ENCODE measurements at places on chromosomes 4 and X. TPM values are rescaled to one million over a fixed set of nuclear protein-coding genes. Genes with fewer than 3 reads are reported as not detected.
A peak's percentile ranks its signal among the peaks of the same experiment; 100 is the strongest.

Gene SPATA18
- 24.7 TPM for total RNA-seq

- no peaks in the 10 kb centered on the region for H3K27me3 ChIP-seq
- no peak overlapping the region for H3K27ac ChIP-seq
- H3K4me3 ChIP-seq = no peak overlapping the region
- H3K4me1 ChIP-seq = peaks cover 4% of the 10 kb centered on the region
- DNase-seq = peak; percentile 61
Measured at GRCh38 chrX:72094894-72095293, 36.8 kb downstream of the RTL5 start.

Gene CDK16
- total RNA-seq = 59.2 TPM

DNA sequence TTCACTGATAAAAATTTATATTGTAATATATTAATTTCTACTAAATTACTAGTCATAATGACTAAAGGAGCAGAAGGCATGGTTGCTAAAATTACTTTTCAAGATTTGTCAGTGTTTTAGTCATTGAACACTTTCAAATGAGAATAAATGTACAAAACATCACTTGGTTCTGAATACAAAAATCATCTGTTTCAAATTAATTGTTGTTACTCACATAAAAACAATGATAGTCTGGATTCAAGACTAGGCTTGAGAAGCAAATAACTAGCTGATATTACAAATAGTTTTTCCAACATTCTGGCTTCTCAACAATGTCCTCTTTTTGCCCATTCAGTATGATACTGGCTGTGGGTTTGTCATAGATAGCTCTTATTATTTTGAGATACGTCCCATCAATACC, 112.5 kb downstream of the ANAPC10 start:
- H3K4me1 ChIP-seq = no peaks in the 10 kb centered on the region
- H3K4me3 ChIP-seq = no peak overlapping the region
- no peaks in the 10 kb centered on the region for H3K36me3 ChIP-seq
- no peak overlapping the region for H3K27ac ChIP-seq
- no peaks in the 10 kb centered on the region for H3K27me3 ChIP-seq
- DNase-seq = no peak

- no peak overlapping the region for H3K27ac ChIP-seq
- no peak overlapping the region for H3K4me3 ChIP-seq
- no peaks in the 10 kb centered on the region for H3K27me3 ChIP-seq
- H3K36me3 ChIP-seq = no peaks in the 10 kb centered on the region
- no peak for DNase-seq
Measured at GRCh38 chr4:78517050-78517652, 34.4 kb upstream of the ANXA3 start.

- H3K36me3 ChIP-seq = no peaks in the 10 kb centered on the region
- H3K27me3 ChIP-seq = no peaks in the 10 kb centered on the region
- DNase-seq = no peak
Measured at GRCh38 chrX:122272011-122272410, 912.1 kb upstream of the GRIA3 start.

Gene GAGE12J
- total RNA-seq = not detected

- peak within 1 kb of the TSS; percentile 77 for H3K27ac ChIP-seq
- H3K27me3 ChIP-seq = no peaks in the 10 kb centered on the region
Measured at GRCh38 chr4:138242076-138242833, at the start of gene SLC7A11. Gene SLC7A11, minus strand, starts transcription at chr4:138242349. Its CDS starts 280 bp downstream, at chr4:138242069.

DNA sequence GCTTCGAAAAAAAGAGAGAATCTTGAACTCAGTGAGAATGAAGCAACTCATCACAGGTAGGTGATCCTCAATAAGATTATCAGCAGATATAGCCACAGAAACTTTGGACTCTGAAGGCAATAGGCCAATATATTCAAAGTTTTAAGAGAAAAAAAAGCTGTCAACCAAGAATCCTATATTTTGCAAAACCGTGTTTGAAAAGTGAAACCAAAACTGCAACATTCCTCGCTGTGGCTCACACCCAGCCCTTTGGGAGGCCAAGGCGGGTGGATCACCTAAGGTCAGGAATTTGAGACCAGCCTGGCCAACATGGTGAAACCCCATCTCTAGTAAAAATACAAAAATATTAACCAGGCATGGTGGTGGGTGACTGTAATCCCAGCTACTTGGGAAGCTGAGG, 22.8 kb downstream of the MAD2L1 start:
- no peak overlapping the region for H3K4me3 ChIP-seq
- no peaks in the 10 kb centered on the region for H3K27me3 ChIP-seq
- no peaks in the 10 kb centered on the region for H3K36me3 ChIP-seq

Gene ART3
- total RNA-seq = not detected

Gene CXCL8
- 6.2 TPM for total RNA-seq

DNA sequence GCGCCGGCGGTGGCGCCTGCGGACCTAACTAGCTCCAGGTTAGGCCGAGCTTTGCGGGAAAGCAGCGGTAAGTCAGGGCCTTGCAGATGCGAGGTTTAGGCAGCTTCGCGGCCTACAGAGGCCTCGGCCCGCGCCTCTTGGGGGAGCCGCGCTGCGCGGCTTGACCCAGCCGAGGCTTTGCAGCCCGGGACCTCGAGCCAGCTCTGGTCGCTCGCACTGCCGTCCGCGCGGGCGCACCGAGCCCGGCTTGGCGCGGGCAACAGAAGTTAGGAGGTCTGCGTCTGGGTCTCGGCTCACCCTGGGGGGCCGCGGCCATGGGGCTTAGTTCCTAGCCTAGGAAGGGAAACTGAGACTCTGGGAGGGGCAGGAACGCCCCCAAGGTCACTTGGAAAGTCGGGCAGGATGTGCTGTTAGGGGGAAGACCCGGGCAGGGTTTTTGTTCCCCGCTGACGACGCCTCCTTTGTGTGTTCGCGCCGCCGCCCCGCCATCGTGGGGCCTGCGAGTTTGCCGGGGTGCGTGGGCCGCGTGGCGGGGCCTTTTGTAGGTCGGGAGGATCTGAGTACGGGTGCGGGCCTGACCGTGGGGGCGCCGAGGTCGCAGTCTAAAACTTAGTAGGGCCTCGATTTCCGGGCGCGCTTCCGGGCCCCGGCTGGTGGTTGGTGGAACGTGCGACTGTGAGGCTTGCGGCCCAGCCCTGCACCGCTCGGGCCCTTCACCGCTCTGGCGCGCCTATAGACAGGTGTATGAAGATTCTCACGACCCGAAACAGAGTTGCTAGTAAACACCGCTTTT, 482 bp downstream of the RNF4 start:
- DNase-seq = peak; percentile 78
- H3K36me3 ChIP-seq = peaks cover 28% of the 10 kb centered on the region
- H3K27ac ChIP-seq = peak overlapping the region; percentile 96
- no peaks in the 10 kb centered on the region for H3K27me3 ChIP-seq
- H3K4me1 ChIP-seq = peaks cover 32% of the 10 kb centered on the region

Gene SOX3
- not detected for total RNA-seq

DNA sequence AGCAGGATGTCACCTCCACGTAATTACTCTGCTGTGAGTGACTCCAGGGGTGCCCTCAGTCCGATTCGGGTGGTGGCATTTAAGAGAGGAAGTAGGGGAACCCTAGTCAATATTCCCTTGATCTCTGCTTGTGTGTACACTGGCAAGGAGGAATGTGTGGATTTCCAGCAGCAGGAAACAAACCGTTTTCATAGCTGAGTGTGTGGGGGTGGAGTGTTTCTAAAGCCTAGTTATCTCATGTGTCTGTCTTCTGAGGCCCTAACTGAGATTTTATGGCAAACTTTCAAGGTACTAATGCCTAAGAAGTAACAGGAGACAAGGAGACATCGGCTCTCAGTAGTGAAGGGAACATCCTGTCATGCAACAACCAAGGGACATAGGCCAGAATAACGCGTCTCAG, 6.6 kb upstream of the CLDN24 start:
- no peak overlapping the region for H3K27ac ChIP-seq
- H3K4me3 ChIP-seq = no peak overlapping the region
- H3K27me3 ChIP-seq = no peaks in the 10 kb centered on the region
- DNase-seq = no peak
- H3K4me1 ChIP-seq = no peaks in the 10 kb centered on the region

- no peaks in the 10 kb centered on the region for H3K36me3 ChIP-seq
- H3K27ac ChIP-seq = no peak overlapping the region
- no peak for DNase-seq
- peaks cover 30% of the 10 kb centered on the region for H3K27me3 ChIP-seq
Measured at GRCh38 chrX:132961511-132961910, 3.1 kb upstream of the HS6ST2 start.

Gene FAM156A
- 20.6 TPM for total RNA-seq

DNA sequence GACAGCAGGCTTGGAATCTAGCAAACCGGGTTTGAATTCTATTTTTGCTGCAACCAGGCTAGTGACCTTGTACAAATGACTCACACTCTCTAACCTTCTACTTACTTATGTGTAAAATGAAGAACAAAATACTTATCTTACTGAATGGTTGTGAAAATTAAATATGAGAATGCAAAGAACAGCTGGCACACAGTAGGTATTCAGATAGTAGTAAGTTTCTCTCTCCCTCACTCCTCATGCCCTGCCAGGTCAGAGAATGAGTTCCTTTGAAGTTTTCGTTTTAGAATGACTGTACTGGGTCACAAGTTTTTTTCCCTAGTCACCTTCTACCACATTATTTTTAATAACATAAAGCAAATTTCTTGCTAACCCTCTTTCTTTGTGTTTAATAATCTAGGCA, 33.0 kb downstream of the CISD2 start:
- DNase-seq = no peak
- H3K4me1 ChIP-seq = no peaks in the 10 kb centered on the region
- no peaks in the 10 kb centered on the region for H3K36me3 ChIP-seq
- no peak overlapping the region for H3K4me3 ChIP-seq
- no peaks in the 10 kb centered on the region for H3K27me3 ChIP-seq

- no peak overlapping the region for H3K4me3 ChIP-seq
- no peak overlapping the region for H3K27ac ChIP-seq
- no peaks in the 10 kb centered on the region for H3K27me3 ChIP-seq
- H3K4me1 ChIP-seq = no peaks in the 10 kb centered on the region
- no peaks in the 10 kb centered on the region for H3K36me3 ChIP-seq
- no peak for DNase-seq
Measured at GRCh38 chrX:17674601-17675000, 62.7 kb upstream of the SCML1 start.

DNA sequence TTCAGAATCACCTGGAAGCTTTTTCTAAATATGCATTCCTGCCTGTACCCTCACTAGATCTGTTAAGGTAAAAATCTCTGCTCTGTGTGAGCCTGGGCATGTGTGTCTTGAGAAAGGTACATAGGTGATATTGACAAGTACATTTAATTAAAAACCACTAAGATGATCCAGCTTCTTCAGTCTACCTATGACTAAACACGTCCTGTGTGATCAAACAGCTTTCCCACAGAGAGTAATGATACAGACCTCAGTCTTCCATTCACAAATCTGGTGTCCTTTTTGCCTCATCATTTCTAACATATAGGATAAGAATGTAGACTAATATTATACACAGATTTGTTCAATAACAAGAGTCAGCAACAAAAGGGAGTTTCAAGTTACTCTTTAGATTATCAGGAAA, 42.6 kb downstream of the GALNT7 start:
- DNase-seq = no peak
- no peak overlapping the region for H3K27ac ChIP-seq
- no peak overlapping the region for H3K4me3 ChIP-seq
- no peaks in the 10 kb centered on the region for H3K4me1 ChIP-seq

DNA sequence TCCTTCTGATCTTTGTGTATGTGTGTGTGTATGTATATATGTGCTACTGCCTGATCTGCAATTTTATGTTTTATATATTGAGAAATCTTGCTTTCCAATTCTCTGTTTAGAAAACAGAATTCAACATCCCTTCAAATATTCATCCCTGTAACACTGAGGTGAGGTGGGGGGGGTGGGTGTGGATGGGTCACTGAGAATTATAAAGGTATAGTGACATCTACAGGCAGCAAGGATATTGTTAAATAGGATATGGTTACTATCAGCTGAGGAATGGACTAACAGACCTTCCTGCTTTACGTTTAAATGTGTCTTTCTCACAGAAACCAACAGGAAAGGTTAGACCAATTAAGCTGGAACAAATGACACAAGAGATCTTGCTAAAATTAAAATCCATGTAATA, 19.0 kb upstream of the MAGEB2 start:
- H3K27ac ChIP-seq = no peak overlapping the region
- H3K4me3 ChIP-seq = no peak overlapping the region
- no peaks in the 10 kb centered on the region for H3K27me3 ChIP-seq

DNA sequence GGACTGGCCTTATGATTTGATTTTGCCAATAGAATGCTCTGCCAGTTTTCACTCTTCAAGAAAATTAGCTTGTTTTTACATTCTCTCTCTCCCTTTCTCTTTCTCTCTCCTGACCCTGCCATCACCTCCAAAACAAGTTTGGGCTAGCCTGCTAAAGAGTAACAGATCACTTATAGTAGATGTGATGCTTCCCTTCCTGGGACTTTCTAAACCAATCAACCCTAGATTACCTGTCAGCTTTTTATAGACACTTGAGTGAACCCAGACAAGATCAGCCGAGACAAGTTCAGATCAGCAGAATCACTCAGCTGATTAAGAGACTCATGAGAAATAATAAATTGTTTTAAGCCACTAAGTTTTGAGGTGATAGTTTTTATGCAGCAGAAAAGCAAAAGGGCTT, 521.2 kb downstream of the ANKRD50 start:
- no peak overlapping the region for H3K4me3 ChIP-seq
- no peaks in the 10 kb centered on the region for H3K36me3 ChIP-seq
- no peak overlapping the region for H3K27ac ChIP-seq
- no peaks in the 10 kb centered on the region for H3K27me3 ChIP-seq
- DNase-seq = no peak

Gene MAP7D2
- total RNA-seq = 0.35 TPM
